Tibial nerve (tissue), 4 donors: ENCODE measurements at places on chromosomes 3 and 15.

DNA sequence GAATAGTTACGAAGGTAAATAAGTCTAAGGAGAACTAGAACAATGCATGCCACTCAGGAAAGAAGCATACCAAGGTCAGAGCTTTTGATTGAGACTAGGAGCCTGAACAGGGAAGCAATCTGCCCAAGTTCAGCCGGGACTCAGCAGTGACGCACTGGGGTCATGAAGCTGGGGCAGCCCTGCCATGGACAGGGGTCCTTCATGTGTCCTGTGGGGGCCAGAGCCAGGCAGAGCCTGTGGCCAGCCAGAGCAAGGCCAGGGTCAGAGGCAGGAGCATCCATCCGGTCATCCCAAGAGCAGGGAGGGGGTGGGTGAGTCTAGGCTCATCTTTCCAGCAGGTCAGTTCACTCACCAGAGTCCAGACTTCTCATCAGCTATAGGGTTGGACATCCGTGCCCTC is 47.9 kb downstream of the FGD5 start:
- no peaks in the 10 kb centered on the region for H3K4me1 ChIP-seq
- DNase-seq = no peak
- no peaks in the 10 kb centered on the region for H3K36me3 ChIP-seq
- H3K27ac ChIP-seq = no peak overlapping the region

DNA sequence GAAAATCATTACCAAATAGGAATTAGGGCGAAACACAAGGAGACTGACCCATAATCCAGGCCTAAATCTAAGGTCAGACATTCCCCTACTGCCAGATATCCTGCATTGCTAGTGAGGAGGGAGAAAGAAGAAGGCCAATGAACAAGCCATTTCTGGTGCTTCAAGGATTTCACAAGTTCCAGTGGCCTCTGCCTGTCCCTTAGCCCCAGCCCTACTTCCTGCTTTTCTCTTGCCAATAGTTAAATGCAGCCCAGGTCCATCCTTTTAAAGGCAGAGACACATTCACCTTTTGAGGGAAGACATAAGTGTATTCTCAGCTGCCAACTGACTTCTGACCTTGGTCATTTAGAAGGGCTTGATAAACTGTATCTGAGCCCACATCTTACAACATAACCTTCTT is 135.8 kb downstream of the ZNF621 start:
- DNase-seq = no peak
- H3K4me1 ChIP-seq = no peaks in the 10 kb centered on the region
- H3K27ac ChIP-seq = no peak overlapping the region
- H3K27me3 ChIP-seq = no peaks in the 10 kb centered on the region
- H3K36me3 ChIP-seq = no peaks in the 10 kb centered on the region

DNA sequence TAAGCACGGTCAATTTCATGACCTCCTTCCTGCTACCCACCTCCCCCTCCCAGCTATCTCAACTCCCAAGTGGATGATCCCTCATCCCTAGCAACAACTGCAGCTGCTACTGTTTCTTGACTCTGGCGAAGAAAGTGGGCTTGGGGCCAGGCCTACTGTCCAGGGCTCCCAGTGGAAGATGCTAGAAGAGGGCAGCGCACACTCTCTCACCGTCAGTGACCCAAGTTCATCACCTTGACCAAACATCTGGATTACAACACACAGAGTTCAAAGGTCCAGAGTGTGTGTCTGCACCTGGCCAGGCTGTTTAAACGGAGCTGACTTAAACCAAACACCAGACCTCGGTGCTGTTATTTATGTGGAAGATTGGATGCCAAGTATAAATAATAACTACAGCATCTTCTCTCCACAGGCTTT is 385.6 kb downstream of the SHQ1 start:
- H3K36me3 ChIP-seq = no peaks in the 10 kb centered on the region
- H3K27me3 ChIP-seq = no peaks in the 10 kb centered on the region

- no peak for DNase-seq
- H3K27me3 ChIP-seq = peaks cover 3% of the 10 kb centered on the region
- no peaks in the 10 kb centered on the region for H3K36me3 ChIP-seq
- no peak overlapping the region for H3K4me3 ChIP-seq
- no peak overlapping the region for H3K27ac ChIP-seq
- no peaks in the 10 kb centered on the region for H3K4me1 ChIP-seq
These were observed 63.0 kb downstream of the CPN2 start for GRCh38 chr3:194287977-194288706.
